GDM1 (cell line): ENCODE measurements at places on chromosomes 13 and 19.

- DNase-seq = no peak
These were observed 90.5 kb downstream of the COL4A2 start for GRCh38 chr13:110397436-110398115.

- DNase-seq = no peak
These were observed 450 bp downstream of the SELENOW start for GRCh38 chr19:47778954-47779351.

DNA sequence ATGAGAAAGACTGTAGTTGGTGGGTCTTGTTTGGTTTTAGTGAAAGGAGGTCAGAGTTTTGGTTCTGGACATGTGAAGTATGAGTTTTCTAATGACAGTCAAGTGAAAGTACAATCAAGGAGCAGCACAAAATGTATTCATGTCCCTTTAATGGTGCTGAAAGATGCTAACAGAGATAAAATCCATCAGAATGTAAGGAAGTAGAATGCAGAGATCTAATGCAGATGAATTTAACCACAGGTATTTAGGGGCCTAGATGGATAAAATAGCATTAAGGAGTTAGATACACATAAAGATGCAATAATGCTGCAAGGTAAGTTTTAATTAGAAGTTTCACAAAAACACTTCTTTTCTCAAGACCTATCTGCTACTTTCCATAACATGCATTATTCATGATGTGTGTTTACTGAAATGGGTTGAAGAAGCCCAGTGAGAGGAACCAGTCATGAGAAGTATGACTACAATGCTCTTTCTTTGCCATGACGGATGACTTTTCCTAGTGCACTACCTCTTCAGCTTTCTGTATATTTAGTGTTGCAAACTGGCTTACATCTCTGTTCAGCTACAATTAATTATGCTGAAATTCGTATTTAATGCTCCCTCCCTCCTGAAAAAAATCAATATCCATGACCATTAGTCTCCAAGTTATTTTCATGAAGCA is 222.9 kb upstream of the HTR2A start:
- no peak for DNase-seq

GRCh38 chr13:95184317-95184716 is 116.9 kb downstream of the ABCC4 start:
- DNase-seq = no peak

DNA sequence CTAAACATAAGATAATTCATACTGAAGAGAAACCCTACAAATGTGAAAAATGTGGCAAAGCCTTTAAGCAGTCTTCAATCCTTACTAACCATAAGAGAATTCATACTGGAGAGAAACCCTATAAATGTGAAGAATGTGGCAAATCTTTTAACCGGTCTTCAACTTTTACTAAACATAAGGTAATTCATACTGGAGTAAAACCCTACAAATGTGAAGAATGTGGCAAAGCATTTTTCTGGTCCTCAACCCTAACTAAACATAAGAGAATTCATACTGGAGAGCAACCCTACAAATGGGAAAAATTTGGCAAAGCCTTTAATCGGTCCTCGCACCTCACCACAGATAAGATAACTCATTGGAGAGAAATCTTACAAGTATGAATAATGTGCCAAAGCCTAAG is 40.6 kb downstream of the ZNF254 start:
- DNase-seq = no peak

DNA sequence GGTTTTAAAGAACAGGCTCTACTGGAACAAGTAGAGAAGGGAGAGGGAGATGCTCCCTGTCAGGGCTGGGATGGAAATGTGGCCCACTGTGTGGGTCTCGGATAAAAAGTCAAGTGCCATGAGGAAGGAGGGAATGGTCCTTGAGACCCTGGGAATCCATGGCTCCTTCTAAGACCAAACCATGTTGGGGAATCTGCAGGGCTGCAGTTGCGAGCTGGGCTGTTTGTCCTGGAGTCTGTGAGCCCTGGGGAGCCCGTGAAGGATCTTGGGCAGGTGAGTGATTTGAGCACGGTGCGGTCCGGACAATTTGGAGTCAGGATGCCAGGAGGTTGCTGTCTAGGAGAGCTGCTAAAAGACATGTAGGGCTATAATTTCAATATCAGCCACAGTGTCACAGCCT is 359.4 kb downstream of the FGF9 start:
- DNase-seq = no peak

DNA sequence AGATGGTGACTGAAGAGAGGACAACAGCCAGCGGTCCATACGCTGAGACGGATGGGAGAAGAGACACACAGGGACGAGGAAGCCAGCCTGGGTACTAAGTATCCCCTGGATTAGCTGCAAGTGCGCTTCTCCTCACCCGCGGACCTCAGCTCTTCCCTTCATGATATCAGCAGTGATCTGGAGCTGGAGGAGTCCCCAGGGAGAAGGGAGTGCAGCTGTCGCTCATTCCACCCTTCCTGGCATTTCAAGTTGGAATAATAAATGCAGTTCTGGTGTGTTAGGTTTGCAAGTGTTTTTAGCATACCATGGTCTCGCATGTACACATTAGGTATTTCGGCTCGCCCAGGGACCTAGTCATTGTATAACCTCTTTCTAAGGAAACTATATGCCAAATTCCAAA is 88.5 kb upstream of the C1QTNF9B start:
- DNase-seq = no peak

DNA sequence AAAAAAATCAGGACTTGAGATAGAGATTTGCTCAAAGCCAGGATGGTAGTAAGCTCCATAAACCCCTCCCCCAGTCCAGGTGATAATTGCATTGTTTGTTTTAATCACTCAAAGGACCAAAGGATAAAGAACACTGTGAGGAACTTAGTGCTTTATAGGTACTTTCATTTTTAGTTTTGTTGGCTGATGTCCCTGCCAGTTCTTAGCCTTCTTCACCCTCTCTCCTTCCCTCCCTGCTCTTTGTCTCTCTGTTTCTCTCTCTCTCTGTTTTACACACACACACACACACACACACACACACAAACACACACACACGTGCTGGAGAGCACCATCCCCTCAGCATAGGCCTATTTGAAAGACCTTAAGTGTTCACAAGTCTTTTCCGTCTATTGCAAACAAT is 5.2 kb downstream of the FRY start:
- DNase-seq = no peak

DNA sequence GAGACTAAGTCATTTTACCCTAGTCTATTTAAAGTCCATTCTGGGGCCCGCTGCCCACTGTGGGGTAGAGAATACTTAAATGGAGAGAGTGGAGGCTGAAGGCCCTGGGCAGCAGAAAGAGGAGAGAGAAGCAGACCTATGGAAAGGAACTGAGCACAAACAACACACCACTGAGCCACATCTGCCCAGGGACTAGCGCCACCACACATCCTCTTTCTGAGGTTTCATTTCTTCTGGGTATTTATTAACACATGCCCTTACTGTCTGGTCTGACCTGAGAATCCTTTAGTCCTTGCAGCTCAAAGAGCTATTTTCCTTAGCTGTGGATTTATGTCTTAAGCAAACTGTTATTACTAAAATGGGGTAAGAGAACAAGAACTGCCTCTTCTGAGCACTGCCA is 154.0 kb downstream of the NALCN start:
- no peak for DNase-seq

GRCh38 chr19:51719251-51719988 is 4.4 kb downstream of the HAS1 start:
- DNase-seq = no peak

DNA sequence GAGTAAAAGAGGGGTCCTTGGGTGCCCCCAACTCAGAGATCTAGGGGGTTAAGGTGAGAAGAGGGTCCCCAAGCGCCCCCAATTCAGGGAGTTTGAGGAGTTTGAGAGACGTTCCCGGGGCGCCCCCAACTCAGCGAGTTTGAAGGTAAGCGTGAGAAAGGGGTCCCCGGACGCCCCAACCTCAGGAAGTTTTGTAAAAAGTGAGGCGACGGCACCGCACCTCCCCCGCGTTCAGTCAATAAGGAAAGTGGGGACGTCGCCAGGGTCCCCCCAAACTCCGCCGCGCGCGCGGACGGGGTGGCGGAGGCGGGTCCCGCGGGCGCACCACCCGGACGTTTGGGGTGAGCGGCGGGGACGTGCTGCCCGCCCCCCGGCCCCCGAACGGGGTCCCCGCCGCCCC is 353 bp downstream of the RFX2 start:
- no peak for DNase-seq

GRCh38 chr19:3178377-3178972 is at the start of gene S1PR4:
S1PR4 (plus strand) TSS chr19:3178769; CDS start chr19:3178793, 24 bp downstream.
- peak; percentile 55 for DNase-seq

DNA sequence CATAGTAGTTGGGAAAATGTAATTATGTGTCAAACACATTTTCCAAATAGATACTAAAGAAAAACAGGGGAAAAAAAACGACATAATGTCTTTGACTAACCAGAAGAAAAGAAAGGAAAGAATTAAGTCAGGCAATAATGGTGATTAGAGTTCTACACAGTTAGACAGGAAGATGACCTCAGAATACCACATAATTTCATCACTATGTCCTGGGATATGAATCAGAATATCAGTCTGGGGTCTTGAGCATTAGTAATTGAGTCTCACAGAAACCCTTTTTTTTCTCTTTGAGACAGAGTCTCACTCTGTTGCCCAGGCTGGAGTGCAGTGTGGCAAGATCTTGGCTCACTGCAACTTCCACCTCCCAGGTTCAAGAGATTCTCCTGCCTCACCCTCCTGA is 503.4 kb downstream of the SLITRK1 start:
- no peak for DNase-seq

- DNase-seq = no peak
These were observed 5.5 kb upstream of the ZFP36 start for GRCh38 chr19:39401070-39401548.
